IPS DF 19.7 (cell line): ENCODE measurements at places on chromosomes 12 and 14.

DNA sequence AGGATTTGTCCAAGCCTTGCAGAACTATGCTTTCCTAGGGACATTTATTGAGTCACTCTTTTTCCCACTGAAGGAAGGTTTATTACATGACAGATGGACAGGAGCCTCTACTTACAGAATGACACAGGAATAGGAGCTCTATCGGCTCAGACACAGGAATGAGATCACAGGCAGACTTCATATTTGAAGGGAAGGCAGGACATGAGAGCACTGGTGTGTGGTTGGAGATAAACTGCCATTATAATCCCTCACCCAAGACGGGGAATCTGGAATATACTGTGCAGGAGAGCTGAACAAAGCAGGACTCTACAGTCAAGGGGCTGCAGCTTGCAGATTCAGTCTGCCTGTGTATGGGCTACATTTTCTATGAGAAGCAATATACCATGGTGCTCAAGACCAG, 26.8 kb upstream of the IL22 start:
- DNase-seq = no peak

DNA sequence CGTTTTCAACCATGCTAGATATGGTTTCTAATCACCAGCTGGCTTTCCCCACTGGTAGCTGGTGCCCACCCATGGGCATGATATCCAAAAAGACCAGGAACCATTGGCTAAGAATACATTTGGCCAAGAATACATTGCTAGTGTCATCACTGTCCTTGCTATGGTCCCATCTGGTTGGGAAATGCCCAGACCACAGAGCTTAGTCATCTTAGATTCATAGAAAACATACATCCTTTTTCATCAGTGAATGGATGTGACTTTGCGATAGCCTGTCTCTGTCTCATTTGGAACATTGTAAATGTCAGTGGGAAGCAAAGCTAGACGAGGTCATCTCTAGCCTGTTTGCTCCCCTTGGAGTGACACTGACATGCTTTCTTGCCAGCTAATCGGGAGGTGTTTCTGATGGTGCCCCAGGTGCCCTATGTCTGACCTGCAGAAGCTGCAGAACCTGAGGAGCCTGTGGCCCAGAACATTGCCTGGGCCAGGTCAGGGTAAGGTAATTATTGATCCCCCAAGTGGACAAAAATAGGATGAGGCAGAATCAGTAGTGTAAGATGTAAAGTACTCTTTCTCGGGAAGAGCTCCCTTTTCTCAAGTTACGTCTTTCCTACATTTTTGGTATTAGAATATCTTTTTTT, 194.8 kb downstream of the SLC41A2 start:
- DNase-seq = no peak

GRCh38 chr12:89162589-89163261, 189.6 kb downstream of the DUSP6 start:
- no peak for DNase-seq

- no peak for DNase-seq
Measured at GRCh38 chr12:62738616-62739015, 196.3 kb downstream of the PPM1H start.

- no peak for DNase-seq
Measured at GRCh38 chr14:31894351-31894750, 182.8 kb upstream of the ARHGAP5 start.

GRCh38 chr14:45531022-45531421, 278.0 kb upstream of the MIS18BP1 start:
- no peak for DNase-seq

DNA sequence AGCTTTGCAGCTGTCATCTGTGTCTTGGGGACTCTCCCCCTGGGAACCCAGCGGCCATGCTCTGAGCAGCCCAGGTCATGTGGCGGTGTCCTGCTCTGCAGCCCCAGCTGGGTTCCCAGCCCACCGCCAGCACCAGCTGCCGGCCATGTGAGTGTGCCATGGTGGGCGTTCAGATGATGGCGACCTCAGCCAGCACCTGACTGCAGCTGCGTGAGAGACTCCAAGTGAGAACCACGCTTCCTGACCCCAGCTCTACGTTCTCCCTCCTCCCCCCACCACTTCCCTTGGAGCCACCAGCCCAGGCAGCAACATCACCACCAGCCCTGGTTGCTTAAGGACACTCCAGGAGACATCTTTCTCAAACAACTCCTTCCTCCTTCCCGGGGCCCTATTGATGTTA, 68.8 kb downstream of the SLC24A4 start:
- no peak for DNase-seq

- no peak for DNase-seq
Measured at GRCh38 chr14:105476097-105476830, 1.6 kb downstream of the CRIP2 start.

DNA sequence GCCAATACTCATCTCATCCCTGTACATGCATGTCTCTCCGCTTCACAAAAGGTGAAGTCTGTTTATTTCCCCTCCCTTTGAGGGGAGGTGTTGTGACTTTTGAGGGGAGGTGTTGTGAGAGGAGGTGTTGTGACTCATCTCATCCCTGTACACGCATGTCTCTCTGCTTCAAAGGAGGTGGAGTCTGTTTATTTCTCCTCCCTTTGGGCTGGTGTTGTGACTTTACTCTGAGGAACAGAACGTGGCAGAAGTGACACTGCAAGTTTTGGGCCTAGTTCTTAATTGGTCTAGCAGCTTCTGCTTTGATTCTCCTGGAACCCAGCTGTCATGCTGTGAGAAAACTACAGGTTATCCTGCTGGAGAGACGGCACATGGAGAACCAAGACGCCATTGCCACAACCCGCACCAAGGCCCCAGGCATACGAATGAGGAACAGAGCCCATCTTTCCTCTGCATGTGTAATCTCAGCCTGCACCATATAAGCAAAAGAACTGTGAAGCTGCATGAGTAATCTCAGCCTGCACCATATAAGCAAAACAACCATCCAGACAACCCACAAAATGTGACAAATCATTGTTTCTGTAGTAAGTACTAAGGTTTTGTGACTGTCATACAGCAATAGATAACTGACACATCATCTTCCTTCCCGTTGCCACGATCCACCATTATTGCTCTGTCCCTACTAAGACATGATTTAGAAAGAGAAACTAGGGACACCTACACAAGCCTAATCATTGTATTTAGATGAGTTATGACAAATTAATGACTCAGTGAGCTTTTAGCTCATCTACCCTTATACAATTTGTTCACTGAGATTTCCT, 30.0 kb downstream of the GALNT4 start:
- DNase-seq = no peak

GRCh38 chr14:55107766-55108554, 21.1 kb upstream of the LGALS3 start:
- DNase-seq = no peak

GRCh38 chr12:109461846-109462756, 15.0 kb downstream of the KCTD10 start:
- DNase-seq = no peak

GRCh38 chr12:30985814-30986452, 59.4 kb downstream of the TSPAN11 start:
- DNase-seq = no peak
